ENCODE measurements at places on chromosomes 4 and X. TPM values are rescaled to one million over a fixed set of nuclear protein-coding genes. Genes with fewer than 3 reads are reported as not detected.

Gene MAGEA9B
- polyA plus RNA-seq: not detected

Gene PDE5A
- 40.5 TPM for polyA plus RNA-seq

Gene HSFX2
- 0.24 TPM for polyA plus RNA-seq

Gene STATH
- not detected for polyA plus RNA-seq

Gene EOLA1
- 18.9 TPM for polyA plus RNA-seq

Gene TBC1D8B
- polyA plus RNA-seq: 4.7 TPM

Gene HHIP
- polyA plus RNA-seq: 2.2 TPM

Data from renal pelvis (tissue), 12 donors.